Stimulated activated CD8-positive, alpha-beta memory T cell treated with anti-CD3 and anti-CD28 coated beads, Interleukin-7, amount 100 ng/mL, for 1 hour (primary cell): ENCODE measurements at places on chromosomes 7 and 10.

- DNase-seq, result no peak
These were observed 79.3 kb upstream of the SLC25A13 start for GRCh38 chr7:96401200-96401599.

GRCh38 chr10:78768041-78768835, 300.5 kb upstream of the ZMIZ1 start:
- DNase-seq, result no peak

DNA sequence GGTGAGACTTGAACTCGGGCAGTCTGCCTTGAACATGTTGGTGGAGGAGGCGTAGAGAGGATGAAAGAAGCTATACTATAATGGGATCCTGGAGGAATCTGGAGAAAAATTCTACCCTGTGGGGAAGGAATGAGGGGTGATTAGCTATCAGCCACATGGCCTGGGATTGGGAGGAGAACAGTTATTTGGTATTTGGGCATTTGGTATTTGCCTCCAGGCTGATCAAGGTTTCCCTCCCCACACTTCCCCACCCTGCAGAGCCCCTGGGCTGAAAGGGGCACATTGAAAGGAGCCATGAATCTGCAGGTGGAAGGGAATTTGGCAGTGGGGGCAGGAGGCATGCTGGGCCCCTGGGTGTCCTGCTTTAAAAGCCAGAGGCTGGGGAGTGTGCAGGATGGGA, 235.3 kb downstream of the INHBA start:
- DNase-seq, result no peak

DNA sequence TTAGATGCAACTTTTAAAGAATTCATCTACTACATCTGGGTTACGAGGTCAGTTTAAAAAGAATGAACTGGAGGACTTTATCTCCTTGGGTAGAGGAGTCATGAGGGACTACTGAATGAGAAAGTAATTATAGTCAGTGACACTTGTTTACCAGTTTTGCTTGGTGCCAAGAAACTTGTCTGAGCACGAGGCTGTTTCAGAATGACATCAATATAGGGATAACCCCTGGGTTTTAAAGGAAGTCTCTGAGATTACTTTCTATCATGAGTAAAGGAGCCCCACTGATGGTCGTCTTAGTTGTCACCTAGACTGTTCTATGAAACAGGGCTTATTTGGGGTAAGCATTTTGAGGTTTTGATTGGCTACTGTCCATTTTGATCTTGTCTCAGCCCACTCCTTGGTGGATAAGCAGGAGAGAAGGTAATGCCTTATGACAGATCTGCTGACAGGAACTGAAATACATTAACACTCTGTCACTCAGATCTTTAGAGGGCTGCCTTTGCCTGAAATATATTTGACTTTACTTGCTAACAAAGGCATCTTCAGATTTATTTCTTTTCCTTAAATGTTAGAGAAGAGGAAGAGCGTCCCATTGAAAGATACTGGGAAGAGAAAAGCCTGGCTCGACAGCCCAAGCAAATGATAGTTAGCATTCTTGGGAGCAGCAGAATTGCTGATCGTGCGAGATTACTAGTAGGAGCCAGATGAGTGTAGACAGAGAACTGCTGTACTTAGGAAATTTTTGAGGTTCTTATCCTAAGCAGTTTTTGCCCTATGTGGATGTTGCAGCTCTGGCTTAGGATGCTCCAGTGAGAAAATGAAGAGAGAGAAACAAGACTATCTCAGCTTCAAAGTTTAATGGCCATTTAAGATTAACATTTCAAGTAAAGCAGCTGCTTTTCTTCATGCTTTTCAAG, 299.2 kb upstream of the LRGUK start:
- no peak for DNase-seq

- DNase-seq, result no peak
These were observed 98.2 kb downstream of the GLRX3 start for GRCh38 chr10:130234171-130234965.

- no peak for DNase-seq
These were observed 23.3 kb upstream of the SLC26A5 start for GRCh38 chr7:103469095-103469948.

GRCh38 chr10:11625019-11625735, 13.7 kb upstream of the USP6NL start:
- DNase-seq, result no peak

- no peak for DNase-seq
These were observed 123.3 kb downstream of the TWIST1 start for GRCh38 chr7:18993933-18994668.

- DNase-seq, result no peak
These were observed 143.2 kb downstream of the SRPK2 start for GRCh38 chr7:105245398-105246114.

GRCh38 chr7:130970196-130970595, 236.2 kb upstream of the KLF14 start:
- no peak for DNase-seq

DNA sequence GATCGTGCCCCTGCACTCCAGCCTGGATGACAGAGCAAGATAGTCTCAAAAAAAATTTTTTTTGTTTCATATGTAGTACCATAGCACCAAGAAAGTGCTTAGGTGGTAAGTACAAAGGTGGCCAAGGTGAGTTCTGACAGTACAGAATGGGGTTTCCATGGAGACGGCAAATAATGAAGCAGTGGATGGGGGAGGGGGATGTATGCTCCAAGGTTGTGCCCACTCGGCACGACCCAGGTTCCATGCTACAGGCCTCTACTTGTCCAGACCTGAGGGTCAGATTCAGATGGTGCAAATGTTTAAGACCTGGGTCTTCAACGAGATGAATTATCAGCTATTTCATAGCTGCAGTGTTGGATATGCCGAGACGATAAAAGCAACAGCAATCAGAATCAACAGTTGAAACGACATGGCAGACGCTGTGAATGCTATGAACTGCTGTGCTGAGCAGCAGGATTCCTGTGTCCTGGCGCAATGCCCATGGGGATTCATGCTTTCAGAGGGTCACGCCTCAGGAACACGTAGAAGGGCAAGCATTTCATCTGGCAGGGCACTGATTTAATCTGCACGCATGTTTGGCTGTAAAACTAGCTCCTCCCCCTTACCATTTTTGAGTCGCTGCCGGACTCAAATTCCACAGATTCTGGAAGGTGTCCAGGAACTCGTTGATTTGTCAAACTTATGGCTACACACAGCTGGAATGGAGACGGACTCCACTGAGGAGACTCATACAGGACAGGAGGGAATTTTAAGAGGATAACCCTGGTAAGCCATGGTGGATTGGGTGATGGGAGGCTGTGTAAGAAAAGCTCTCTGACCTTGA, 256.5 kb downstream of the FRMD4A start:
- no peak for DNase-seq

- DNase-seq, result no peak
These were observed 87.9 kb downstream of the MCU start for GRCh38 chr10:72779874-72780273.

DNA sequence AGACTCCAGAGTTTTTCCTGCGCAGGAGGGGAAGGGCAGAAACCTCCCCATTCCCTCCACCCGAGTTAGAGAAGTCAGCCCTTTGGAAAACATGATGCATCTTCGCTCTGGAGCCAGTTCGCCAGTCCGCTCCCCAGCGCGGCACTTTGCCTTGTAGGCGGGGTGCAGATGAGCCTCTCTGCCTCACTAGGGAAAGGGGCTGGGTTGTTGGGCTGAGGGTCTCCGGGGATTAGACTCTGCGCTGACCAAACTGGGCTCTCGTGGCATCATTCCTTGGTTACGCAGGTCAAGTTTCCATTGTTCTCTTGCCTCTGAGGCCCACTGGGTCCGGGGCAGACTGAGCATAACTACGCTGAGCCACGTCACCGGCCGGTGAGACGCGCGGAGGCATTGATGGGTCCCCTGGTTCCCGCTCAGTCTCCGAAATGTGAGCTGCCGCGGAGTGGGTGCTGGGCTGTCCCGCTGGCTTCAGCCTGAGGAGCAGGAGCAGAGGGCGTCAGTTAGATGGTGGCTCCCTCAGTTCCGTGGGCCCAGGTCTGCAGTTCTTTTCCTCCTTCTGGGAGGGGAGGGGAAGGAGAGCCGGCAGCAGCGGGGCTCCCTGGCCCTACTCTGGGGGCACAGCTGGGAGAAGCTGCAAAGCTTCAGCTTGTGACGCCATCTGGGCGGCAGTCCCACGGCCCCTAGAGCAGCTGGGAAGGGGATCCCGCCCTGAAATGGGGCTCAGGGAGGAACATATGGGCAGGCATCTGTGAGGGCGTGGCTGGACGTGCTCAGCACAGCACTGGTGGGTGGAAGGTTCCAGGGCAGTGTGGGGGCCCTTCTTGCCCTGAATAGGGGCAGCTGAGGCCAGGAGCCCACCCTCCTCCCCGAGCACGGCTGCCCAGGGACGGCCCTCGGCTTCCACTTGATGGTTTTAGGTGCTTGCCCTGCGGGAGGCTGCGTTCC, 121.3 kb upstream of the BTBD16 start:
- DNase-seq, result no peak

- no peak for DNase-seq
These were observed 17.4 kb downstream of the SLC13A4 start for GRCh38 chr7:135710417-135711138.

DNA sequence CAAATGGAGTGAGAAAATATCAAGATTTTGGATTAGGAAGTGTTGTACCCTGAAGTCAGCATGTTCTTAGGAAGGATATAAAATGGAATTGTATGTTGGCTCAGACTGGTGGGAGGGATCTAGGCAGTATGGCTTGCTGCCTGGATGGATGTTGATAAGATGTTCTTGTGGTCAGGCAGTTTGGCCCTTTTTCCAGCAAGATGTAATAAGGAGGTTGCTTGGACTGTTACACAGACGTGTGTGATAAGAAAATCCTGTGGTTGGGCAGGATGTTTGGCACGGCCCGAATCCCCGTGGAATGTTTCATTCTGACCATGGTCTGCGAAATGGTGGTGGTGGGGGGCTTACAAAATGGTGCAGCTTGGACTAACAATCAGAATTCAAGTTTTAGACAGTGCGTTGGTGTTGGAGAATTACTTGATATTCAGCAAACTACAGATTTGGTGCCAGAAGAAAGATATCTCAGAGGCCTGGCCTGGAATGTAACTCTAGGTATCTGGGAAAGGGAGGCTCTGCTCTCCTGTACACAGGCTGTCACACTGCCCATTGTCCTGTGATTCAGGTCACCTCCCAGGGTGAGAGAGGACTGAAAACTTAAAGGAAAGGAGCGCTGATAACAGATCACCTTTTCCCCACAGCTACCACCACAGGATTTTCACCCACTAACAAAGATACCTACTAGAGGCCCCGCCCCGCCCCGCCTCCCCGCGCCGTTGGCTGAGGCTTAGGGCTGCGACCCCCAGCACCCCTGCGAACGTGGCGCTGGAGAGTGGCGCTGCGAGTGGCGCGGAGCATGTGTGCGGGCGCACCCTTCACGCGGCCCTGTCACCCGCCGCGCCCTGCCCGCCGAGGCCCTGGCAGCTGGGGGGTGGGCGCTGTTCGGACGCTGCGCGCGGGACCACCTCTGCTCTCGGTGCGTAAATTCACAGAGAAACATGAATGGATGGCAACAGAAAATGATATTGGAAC, 19.3 kb upstream of the ZNF680 start:
- no peak for DNase-seq

- no peak for DNase-seq
These were observed 947.6 kb upstream of the POT1 start for GRCh38 chr7:125877246-125877645.

DNA sequence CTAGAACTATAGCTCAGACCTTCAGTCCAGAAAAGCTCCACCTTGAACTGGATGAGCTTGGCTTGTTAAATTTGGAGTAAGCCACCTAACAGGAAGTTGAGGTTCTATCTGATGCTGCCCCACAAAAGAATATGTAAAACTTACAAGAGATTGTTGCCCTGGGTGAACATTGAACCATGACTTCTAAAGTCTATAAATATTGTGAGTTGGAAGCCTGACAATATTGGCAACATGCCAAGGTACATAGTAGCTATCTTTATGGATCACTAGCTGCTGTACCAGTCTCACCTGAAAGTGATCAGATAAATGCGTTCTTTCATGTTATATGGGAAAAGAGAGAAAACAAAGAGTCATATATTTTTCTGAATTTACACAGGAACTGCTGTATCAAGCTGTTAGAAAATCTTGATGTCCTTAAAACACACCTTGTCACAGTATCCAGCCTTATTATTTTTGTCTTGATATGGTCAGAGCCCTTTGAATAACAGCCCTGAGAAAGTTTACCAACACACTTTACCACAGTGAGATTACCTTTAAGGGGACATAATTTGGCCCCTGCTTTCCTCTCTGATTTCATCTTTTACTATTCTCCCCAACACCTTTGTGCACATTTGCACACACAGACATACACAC, 92.0 kb downstream of the LSMEM1 start:
- DNase-seq, result no peak

- no peak for DNase-seq
These were observed 51.1 kb downstream of the EEPD1 start for GRCh38 chr7:36204044-36204663.

- DNase-seq, result no peak
These were observed 348.5 kb upstream of the PRKCQ start for GRCh38 chr10:6928586-6928985.

GRCh38 chr7:138954545-138955475, 26.4 kb downstream of the KIAA1549 start:
- no peak for DNase-seq

GRCh38 chr7:24891311-24891735, 88.7 kb downstream of the OSBPL3 start:
- DNase-seq, result no peak

GRCh38 chr10:96705134-96705533, 15.2 kb downstream of the PIK3AP1 start:
- no peak for DNase-seq

DNA sequence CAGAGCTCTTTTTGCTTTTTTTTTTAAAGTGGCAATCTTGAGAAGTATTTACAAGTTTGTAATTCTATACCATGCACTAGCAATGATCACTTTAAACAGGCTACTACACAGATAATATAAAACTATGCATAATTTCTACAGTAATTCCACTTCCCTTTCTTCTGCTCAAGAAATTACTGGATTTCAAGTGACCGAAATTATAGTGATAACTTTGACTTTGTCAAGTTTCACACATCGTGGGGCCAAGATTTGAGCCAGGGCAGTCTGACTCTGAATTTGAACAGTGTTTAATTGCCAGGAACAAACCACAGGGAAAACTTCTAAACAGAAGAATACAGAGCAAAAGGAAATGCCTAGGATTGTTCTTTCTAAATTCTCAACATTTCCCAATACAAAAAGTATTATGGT, 288.3 kb upstream of the MKLN1 start:
- no peak for DNase-seq

DNA sequence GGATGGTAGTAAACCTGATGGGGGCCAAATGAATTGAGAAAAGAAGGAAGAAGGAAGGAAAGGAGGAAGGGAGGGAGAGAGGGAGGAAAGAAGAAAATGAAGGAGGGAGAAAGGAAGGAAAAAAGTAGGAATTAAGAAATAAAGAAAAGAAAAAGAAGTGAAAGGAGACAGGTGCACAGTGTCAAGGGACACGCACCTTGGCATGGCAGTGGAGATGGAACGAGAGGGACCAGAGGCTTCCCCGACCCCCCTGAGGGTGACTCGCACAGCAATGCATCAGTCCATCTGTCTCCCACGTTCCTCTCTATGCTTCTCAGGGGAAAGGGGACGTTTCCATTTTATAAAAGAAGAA, 199.6 kb downstream of the CXCL12 start:
- DNase-seq, result no peak

GRCh38 chr10:19168584-19168983, 120.0 kb downstream of the MALRD1 start:
- no peak for DNase-seq

- DNase-seq, result no peak
These were observed 87.9 kb downstream of the ZNF467 start for GRCh38 chr7:149685455-149685854.
